ENCODE measurements at places on chromosomes 16 and 17. TPM values are rescaled to one million over a fixed set of nuclear protein-coding genes. Genes with fewer than 3 reads are reported as not detected.

DNA sequence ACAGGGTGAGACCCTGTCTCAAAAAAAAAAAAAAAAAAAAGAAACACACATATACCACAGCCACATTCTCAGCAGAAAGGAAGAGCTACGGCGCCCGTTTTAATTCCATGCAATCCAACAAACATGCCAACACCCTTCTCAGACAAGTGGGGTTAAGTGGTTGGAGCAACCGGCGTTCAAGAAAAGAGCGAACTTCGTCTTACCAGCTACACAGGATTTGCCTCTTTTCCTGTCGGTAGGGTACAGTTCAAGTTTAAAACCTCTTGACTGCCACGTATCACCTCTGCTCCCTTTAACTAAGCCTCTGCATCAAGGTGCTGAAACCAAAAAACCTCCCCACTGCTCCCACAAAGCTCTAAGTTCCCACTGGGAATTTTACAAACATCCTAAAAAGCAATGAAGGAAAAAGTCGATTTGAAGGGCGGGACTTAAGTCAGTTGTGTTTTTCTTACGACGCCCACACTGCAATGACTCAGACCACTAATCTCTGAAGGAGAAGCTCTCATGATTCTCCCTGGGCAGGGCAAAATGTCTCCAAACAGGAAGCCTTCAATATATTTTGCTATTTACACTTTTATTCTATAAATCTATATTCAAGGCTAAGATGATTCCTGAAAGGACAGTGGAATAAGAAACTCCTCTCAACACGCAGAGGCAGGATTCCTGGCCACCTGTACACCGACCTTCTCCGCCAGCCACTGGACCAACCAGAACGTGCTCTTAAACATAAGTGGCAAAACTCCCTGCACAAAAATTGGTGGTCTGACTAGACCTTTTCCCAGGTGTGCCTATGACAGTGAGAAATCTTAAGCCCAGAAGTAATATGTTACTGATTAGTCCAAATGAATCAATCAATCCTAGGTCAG, 18.8 kb downstream of the SRP68 start:
- no peak for DNase-seq

- DNase-seq = no peak
Measured at GRCh38 chr17:49473900-49474751, 21.0 kb upstream of the NGFR start.

DNA sequence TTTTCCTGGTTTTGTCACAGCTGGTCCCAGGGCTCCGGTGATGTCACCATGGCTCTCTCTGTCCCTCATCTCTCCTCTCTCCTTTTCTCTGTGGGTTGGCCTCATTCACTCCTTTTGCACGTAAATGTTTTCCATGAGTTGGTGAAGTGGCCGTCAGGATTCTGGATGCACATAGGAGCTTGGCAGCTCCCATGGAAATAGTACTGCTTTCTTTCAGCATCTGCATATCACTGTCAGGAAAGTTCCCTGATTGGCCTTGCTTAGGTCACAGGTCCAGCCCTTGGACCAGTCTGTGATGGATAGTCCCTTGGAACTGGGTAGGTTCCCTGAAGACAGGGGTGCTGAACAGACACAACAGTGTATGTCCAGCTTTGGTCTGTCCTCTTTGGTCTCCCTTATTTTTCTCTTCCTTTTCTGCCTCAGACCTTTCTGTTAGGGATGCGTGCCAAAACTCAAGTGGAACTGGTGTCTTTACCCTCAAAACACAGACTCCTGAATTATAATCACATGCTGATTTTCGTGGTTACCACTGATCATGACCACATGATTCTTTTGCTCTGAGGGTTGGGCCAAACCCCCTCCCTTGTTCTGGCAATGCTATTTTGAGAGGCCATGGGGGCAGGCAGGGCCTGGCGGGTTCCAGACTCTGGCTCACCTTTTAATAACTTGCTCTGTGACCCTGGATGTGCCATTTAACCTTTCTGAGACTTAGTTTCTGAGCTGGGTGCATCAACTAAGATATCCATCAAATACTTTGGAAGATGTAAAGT, 99.0 kb downstream of the MSI2 start:
- DNase-seq = no peak

DNA sequence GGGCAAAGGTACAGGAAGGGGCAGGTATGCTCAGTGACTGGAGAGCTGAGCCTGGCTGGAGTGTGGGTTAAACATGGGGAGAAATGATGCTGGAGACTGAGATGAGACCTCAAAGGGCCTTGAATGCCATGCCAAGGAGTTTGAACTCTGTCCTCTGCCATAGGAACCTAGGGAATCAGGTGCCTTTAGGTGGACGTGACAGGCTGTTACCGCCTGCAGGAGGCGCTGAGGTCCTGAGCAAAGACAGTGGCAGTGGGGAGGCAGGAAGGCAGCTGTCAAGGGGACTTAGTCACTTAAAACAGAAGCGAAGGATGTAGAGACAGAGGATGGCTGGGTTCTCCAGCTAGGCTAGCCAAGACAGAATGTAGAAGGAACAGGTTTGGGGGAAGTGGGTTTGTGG, 9.1 kb downstream of the PSMB3 start:
- DNase-seq = no peak

GRCh38 chr16:30925995-30926811, 2.8 kb downstream of the FBXL19 start:
- no peak for DNase-seq

The SLC6A2 gene
- total RNA-seq = not detected

The RPGRIP1L gene
- total RNA-seq = 23.6 TPM

The ARL5C gene
- total RNA-seq = not detected

The BICDL2 gene
- not detected for total RNA-seq

The SHISA9 gene
- 14.7 TPM for total RNA-seq
